ENCODE measurements at places on chromosomes 3 and 15.

GRCh38 chr3:126355777-126356372 lies 1.3 kb downstream of the KLF15 start:
- peak; percentile 96 for DNase-seq

DNA sequence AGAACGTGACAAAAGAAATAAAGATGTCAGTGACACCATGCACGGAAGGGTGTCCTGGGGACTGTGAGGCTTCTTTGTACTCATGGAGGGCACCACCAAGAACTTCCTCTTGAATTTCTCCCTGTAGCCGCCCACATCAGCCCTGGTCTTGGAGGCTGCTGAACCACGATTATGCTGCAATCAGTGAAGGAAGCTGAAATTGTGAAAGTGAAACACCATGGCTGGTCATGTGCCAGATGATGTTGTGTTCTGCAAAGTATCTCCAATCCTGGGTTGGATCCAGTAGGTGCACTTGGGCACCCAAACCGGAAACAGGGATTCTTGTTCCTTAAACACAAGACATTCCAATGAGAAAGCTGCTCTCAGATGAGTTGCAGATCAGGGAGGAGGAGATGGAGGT lies 104.4 kb upstream of the GOLGA6L6 start:
- DNase-seq, result no peak

GRCh38 chr3:119647171-119647570 lies 13.2 kb downstream of the POPDC2 start:
- DNase-seq, result peak; percentile 49

GRCh38 chr3:14902719-14903118 lies 44.7 kb upstream of the NR2C2 start:
- DNase-seq, result peak; percentile 89

GRCh38 chr15:77143616-77144015 lies 72.7 kb upstream of the TSPAN3 start:
- DNase-seq, result no peak

- DNase-seq, result peak; percentile 57
Observed at GRCh38 chr15:78364233-78364632, 24.1 kb downstream of the CRABP1 start.

- peak; percentile 90 for DNase-seq
Observed at GRCh38 chr3:73624821-73625665, at the start of gene PDZRN3. Gene PDZRN3 (minus strand): TSS chr3:73624941.

- no peak for DNase-seq
Observed at GRCh38 chr3:136908297-136908696, 46.3 kb downstream of the NCK1 start.

- peak; percentile 61 for DNase-seq
Observed at GRCh38 chr15:57485869-57486268, 105.8 kb upstream of the MYZAP start.

GRCh38 chr3:177451864-177452830 lies 254.9 kb upstream of the TBL1XR1 start:
- DNase-seq, result peak; percentile 67

GRCh38 chr3:134030379-134031347 lies 938 bp upstream of the SLCO2A1 start:
- DNase-seq, result peak; percentile 78

DNA sequence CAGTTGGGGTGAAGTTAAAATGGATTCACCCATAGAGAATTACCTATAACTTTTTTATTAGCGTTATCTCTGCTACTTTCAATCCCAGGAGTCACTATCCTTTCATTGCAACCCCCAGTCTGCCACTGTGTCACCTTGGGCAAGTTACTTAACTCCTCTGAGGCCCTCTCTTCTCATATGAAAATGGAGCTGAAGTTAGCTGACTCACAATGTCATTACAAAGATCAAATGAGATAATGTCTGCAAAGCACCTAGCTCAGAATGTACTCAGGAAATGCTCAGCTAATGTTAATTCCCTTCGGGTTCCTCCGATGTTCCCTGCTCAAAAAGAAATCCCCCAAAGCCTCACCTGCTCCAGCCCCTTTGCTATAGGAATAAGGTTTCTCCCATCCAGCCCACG lies 50.0 kb downstream of the TRIM42 start:
- DNase-seq, result no peak

DNA sequence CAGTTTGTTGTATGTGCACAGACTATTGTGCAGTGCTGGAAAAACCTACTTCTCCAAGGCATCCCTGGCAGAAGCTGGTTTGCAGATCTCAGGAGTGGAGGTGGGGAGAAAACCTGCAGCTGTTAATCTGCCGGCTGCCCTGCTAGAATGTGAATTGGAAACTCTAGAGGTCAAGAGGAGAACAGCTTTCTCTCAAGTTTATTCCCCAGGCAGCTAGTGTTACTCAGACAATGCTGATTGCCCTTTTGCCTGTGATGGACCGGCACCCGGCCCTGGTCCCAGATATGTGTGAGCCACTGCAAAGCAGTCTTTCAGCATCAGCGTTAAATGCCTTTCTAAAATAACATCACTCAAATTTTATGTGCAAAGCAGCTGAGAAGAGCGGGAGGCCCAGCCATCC lies 129.7 kb upstream of the TPM1 start:
- DNase-seq, result no peak

DNA sequence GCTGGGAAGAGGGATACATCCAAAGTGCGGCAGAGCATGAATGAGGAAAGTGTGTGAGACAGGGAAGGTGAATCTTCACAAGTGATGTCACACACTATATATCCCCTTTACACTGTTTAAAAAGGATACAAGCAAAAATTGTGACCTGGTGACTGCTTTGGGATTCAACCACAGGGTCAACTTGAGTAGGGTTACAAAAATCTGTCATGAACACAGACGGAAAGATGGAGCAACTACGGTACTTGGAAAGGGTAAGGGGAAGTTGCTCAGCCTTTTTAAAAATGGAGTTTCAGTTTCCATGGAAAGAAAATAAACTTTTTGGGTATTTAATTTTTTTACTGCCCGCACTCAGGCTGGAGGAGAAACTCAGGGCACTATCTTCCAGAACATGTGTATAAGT lies 60.3 kb downstream of the B3GNT5 start:
- no peak for DNase-seq

DNA sequence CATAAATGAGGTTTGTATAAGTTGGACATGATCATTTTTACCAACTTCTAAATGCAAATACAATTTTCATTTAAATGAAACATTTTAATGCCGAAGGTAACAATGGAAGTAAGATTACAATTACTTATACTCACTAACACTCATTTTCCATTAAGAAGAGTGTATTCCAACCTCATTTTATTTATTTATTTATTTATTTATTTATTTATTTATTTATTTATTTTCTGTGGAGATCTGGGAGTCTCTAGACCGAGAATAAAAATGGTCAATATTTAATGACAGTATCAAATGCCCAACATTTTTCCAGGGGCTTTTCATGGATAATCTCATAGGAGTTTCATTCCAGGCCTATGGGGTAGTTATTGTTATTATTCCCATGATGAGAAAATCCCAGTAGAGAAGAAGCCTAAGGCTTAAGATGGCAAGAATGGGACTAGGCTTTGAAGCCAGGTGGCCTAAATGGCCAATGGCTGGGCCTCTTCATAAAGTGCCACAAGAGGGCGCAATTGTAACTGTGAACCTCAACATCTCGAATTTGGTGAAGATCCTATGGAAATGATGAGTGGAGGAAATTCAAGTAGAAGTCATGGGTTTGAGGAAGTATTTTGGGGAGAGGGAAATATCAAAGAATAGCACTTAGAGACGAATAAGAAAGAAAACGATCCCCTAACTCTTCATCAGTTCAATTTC lies 21.3 kb downstream of the VGLL3 start:
- DNase-seq, result no peak

DNA sequence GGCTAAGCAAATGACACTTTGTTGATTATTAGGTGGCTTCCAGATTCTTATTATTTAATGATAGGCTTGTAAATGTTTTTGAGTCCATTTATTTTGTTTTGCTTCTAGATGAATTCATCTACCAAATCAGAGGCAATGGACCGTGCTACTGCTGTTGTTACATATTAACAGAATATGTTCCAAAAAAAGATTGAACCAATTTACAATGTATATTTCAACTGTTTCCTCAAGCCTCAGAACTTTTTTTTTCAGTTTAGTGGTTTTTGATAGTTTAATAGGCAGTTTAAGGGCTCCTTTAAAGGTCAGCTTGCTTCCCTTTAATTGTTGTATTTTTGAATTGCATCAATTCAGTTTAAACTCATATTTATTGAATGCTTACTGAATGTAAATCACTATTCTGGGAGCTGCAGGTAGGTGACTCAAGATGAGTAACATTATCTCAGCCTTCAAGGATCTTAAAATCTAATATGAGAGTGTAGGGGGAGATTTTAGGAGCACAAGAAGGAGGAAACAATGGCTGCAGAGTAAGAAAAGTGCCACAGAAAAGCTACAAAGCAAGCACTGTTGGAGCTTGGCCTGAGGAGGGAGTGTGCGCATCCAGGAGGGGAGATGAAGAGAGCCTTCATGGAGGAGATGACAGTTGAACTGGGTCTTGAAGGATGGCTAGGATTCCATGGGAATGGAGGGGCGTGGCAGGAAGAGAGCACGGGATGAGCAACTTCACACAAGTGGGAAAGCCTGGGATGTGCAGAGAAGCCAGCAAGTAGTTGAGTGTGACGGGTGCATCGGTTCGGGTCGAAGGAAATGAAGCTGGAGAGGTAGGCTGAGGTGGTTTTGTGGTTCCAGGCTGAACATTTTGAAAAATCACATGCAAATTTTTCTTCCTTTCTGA lies 14.7 kb downstream of the MAP2K1 start:
- no peak for DNase-seq

- peak; percentile 85 for DNase-seq
Observed at GRCh38 chr15:63504979-63505841, 817 bp downstream of the USP3 start.

GRCh38 chr3:112572701-112573100 lies 10.9 kb downstream of the SLC35A5 start:
- no peak for DNase-seq

GRCh38 chr3:83729576-83729975 lies 1229.2 kb upstream of the CADM2 start:
- no peak for DNase-seq

- no peak for DNase-seq
Observed at GRCh38 chr3:18351069-18351628, 74.0 kb downstream of the SATB1 start.

GRCh38 chr3:49751501-49751900 lies 27.8 kb upstream of the GMPPB start:
- DNase-seq, result no peak

DNA sequence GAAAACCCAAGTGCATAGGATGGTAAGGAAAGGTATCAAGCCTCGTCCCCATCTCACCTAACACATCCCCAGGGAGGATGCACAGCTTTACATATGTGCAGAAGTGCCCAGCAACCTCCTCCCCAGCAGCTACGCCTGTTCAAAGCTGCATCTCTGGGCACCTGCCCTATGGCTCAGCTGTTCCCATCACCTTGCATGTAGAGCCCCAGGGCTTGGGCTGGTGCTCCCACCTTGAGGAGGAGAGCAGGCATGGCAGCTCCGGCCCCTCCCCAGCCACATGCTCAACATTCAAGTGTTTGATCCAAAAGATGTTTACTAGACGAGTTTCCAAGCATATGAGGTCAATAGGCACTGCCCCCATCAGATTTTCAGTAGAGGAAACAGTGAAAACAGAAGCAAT lies 173.5 kb downstream of the ATP10A start:
- no peak for DNase-seq

- no peak for DNase-seq
Observed at GRCh38 chr3:38110314-38111050, 26.4 kb downstream of the ACAA1 start.

GRCh38 chr3:174132006-174132405 lies 727.1 kb upstream of the NAALADL2 start:
- DNase-seq, result no peak

DNA sequence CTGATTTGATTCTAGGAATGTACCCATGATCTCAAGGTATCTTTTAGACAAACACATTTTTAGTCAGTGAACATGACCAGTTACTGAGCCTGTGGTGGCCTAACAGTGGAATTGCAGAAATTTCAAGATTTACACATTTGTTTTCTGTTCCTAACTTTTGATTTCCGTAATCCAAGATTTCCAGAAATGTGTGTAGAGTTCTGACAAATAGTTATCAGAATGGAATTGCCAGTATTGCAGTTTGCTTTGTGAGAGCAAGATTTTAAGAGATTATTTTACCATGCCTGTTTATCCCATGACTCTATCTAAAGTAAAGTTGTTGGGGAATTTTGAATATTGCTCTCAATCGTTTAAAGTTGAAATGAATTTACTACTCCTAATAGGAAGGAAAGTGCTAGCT lies 11.7 kb upstream of the UTS2B start:
- no peak for DNase-seq

GRCh38 chr3:127228866-127229265 lies 35.9 kb downstream of the PRR23E start:
- no peak for DNase-seq

DNA sequence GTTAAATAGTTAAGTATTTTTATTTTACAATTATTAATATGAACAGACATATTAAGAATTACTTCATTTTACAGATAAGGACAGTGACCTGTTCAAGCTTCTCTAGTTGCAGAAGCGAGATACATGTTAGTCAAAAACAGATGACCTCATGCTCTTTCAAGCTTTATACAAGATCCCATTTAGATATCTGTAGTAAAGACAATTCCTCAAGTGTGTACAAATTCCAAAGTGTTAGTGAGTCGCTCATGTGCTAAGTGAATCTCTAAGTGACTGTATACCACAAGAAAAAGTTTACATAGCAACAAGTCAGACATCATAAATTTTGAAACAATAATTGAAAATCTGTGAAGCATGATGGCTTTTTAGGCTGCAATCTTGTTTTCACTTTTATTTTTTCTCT lies 293.8 kb downstream of the ROBO1 start:
- DNase-seq, result no peak

DNA sequence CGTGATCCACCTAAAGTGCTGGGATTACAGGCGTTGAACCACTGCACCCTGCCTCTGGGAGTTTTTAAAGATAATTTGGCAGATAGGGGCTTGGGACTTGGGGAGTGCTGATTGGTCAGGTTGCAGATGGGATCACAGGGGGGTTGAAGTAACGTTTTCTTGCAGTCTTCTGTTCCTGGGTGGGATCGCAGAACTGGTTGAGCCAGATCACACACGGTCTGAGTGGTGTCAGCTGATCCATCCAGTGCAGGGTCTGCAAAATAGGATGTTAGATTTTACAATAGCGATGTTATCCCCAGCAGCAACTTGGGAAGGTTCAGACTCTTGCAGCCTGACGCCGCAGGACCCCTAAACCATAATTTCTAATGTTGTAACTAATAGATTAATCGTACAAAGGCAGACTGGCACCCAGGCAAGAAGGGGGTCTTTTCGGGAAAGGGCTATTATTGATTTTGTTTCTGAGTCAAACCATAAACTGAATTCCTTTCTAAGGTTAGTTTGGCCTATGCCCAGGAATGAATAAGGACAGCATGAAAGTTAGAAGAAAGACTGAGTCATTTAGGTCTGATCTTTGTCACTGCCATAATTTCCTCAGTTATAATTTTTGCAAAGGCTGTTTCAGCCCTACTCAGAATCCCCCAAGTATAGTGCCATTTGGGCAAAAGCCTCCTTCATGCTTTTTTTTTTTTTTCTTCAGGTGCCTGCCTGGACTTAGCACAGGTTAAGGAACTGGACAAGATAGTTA lies 1.5 kb upstream of the CA12 start:
- no peak for DNase-seq

GRCh38 chr15:51192521-51193280 lies 98.0 kb upstream of the TNFAIP8L3 start:
- DNase-seq, result peak; percentile 91
